Hematopoietic multipotent progenitor cell treated with erythropoietin and hydrocortisone succinate and interleukin-3 and kit ligand, for 6 days (in vitro differentiated cells): ENCODE measurements at places on chromosomes 4 and X.

- peak; percentile 75 for DNase-seq
Measured at GRCh38 chrX:148599404-148599803, 99.0 kb downstream of the AFF2 start.

GRCh38 chrX:3262901-3263300 is 83.6 kb downstream of the MXRA5 start:
- DNase-seq: no peak

DNA sequence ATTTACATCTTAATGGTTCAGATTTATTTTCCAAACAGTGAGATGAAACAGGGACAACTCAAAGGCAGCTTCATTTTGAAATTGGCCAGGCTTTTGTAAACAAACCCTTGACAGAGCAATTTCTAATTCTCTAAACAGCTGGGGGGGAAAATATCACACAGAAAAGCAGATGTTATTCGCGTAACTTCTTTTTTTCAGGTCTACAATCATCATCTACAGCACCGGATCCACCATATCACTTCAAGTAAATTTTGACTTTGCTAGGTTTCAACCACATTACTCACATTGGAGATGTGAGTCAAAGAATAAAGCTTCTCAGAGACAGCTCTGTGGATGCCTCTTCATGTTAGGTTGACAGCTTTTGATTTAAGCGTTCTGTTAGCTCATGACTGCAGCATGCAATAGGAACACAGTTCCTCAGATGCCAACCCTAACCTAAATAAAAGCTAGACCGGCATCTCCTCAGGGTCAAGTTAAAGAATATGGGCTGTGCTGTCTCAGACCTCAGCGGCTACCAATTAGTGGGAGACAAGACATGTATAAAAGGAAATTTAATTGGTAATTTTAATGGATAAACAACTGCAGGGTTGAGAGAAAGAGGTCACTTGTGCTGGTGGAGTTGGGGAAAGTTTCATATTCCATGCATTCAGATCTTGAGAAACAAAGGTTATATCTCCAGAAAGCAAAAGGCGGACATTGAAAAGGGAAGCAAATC is 26.8 kb downstream of the AMELX start:
- no peak for DNase-seq

DNA sequence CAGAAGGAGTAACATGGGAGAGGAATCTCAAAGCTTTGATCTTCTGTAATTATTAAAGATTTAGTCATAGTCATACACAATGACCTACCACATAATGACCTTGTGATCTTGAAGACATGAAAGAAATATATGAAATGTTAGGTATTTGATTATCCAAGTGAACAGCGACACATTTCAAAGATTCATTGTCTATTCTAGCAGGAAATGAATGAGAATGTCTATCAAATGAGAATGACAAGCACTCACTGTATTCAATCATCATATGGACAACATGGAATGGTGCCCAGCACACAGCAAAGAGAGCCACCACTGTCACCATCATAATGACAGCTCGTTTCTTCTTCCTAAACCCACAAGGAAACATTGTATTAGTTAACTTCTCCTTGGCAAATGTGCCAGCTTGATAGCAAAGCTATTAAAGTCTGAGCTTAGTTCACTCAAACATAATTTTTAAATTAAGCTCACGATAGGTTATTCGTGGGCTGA is 50.6 kb downstream of the QRFPR start:
- DNase-seq: no peak

DNA sequence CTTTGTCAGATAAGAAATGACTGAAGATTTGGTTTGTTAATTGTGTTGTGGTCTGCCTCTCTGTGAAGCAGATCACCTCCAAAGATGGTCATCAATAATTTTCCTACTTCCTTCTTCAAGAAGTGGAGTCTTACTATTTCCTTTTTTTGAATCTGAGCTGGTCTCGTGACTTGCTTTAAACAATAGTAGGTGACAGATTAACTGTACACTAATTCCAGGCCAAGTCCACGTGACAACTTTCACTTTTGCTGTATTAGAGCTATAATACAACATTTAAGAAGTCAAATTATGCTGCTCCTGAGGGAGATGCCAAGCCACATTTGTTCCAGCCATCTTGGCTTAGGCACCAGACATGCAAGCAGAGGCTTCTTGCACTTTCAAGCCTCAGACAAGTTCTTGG is 393.8 kb upstream of the GRID2 start:
- DNase-seq: no peak

- no peak for DNase-seq
Measured at GRCh38 chrX:2185341-2186082, 315.3 kb downstream of the DHRSX start.

DNA sequence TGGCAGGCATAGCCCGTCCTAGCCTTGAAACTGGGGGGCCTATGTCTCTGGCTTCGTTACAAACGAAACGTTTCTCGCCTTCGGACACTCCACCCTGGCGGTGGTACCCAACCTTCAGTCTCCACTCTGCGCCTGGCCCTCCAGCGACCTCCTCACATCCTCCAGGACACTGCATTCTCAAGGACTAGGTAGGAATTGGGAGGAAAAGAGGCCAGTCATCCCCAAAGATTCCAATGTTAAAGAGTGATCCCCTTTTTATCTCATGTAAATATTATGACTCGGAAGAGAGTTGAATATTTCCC is 2.1 kb upstream of the NKX6-1 start:
- DNase-seq: no peak

GRCh38 chr4:25308306-25308705 is 4.3 kb upstream of the ZCCHC4 start:
- DNase-seq: no peak

DNA sequence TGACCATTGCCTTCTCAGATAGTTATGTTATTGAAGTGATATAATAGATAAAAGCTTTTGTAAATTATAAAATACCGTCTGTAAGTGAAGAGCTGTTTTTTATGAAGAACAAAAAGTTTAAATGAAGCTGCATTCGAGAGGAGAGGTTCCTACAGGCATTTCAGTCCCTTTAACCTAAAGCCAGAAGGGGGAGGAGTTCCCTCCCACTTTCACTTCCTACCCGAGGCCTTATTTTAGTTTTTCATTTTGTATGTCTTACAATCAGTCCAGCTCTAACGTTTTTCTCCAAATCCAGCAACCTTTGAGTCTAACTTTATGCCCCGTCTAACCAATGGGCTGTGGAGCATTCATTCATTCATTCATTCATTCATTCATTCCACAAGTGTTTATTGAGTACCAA is 16.5 kb upstream of the SOX3 start:
- DNase-seq: no peak

DNA sequence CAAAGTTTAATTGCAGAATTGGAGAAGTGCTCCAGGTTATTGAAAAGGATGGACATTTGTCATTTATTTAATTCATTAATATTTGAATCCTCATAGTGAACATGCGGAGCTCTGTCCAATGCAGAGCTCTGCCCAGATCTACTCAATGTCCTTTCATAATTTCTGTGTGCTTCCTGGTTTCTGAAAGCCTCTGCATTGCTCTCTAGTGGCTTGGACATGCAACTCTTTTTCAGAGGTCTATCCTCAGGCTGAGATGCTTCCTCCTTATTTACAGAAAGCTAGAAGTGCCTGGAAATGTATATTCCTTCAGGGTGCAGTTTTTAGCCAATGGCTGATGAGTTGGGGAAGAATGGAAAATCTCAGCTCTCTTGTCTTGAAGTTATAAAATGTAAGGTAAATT is 786.1 kb upstream of the AADAT start:
- peak; percentile 8 for DNase-seq

DNA sequence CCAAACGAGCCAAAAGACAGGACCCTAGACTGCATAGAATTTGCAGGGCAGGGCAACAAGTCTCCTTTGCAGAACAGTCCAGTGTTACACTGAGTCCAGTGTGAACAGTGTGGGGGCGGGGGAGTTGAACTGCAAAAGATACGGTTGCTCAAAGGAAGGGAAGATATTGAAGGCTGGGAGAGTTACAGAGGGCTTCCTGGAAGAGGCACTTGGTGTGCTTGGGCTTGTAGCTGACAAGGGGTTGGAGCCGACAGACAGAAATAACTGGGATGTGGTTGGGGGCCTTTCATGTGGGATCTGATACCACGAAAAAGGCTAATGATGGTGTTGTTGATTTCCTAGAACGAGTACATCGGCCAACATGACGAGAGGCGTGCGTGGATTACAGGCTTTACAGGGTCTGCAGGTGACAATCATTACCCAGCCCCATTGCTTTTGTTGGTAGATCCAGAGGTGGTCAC is 6.1 kb downstream of the XPNPEP2 start:
- DNase-seq: no peak

DNA sequence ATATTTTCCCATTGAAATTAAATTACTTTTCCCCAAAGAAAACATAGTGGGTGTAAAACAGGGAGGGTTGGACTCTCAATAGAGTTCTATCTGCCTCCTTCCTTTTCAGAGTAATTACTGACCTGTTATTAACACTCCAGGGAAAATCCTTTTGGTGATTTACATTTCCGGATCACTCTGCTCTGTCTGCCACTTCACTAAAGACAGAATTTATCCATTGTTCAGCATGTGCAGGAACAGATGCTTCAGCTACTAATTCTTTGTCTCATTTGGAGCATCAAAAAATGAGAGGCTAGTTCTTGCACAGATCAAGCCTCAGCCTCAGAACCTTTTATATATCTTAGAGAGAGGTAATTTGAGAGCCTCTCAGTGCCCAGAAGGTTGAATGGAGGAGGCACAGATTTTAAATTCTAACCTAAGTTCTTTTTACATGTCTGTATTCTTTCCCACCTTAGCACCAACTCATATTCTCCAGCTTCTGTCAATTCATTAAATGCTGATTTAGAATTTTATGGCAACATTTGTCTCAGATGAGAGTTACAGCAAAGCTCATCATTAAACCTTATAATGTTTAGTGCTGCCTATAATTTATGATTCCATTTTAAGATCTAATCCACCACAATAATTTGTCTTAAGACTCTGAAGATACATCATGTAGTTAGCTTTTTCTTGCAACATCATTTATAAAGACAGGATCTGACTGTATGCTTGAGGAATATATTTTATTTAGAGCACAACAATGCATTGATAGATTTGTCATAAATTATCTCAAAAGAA is 1494.4 kb downstream of the STIM2 start:
- no peak for DNase-seq

DNA sequence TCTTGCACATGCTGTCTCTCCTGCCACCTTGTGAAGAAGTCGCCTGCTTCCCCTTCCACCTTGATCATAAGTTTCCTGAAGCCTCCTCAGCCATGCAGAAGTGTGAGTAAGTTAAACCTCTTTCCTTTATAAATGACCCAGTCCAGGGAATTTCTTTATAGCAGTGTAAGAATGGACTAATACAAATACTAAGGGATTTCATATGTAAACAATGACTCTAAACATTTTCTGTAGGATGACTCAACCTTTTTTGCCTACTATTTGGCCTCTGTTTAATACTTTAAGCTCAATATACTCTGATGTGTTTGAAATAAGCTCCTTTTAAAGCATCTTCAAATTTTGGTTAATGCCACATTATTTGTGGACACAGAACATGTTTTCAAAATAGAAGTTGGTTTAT is 813.5 kb upstream of the SLIT2 start:
- DNase-seq: no peak

- no peak for DNase-seq
Measured at GRCh38 chrX:11039926-11040325, 71.2 kb upstream of the HCCS start.

- no peak for DNase-seq
Measured at GRCh38 chrX:148649145-148649795, 148.9 kb downstream of the AFF2 start.

- DNase-seq: peak; percentile 71
Measured at GRCh38 chr4:173333658-173334084, 487 bp downstream of the HMGB2 start.

- DNase-seq: no peak
Measured at GRCh38 chr4:151993521-151993920, 232.7 kb upstream of the GATB start.

GRCh38 chr4:159015841-159016240 is 87.0 kb upstream of the RAPGEF2 start:
- no peak for DNase-seq

GRCh38 chr4:138177278-138177968 is 64.7 kb downstream of the SLC7A11 start:
- no peak for DNase-seq

DNA sequence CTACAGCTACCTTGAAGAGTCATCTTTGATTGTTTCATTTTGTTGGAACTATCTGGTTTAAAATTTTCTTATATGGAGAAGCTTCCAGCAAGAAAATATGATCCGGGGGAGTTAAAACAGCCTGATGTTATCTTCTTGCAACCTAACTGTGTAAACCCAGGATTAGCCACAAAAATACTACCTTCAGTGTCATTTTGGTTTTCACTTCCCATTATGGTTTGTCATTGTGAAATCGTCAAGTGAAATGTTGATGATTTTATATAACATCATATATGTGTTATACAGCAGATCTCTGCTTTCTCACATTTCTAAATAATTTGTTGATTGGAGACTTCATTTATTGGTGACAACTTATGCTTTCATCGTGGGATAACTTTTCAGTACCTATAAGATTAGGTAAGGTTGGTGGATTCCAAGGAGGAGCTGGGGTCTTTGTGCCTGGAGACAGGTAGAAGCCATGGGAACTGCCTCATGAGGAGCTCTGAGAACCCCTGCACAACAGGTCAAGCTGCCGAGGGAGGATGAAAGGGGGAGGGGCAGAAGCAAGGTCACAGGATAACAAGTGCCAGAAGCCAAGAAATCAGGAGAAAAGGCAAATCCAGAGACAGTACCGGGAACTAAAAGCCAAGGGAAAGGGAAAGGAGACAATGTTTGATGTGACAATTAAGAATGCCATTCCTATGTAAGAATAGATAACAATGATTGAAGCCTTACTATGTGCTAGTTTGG is 7.2 kb downstream of the ARHGAP24 start:
- DNase-seq: no peak
